Effector CD4-positive, alpha-beta T cell (primary cell): ENCODE measurements at places on chromosomes 5 and 9.

DNA sequence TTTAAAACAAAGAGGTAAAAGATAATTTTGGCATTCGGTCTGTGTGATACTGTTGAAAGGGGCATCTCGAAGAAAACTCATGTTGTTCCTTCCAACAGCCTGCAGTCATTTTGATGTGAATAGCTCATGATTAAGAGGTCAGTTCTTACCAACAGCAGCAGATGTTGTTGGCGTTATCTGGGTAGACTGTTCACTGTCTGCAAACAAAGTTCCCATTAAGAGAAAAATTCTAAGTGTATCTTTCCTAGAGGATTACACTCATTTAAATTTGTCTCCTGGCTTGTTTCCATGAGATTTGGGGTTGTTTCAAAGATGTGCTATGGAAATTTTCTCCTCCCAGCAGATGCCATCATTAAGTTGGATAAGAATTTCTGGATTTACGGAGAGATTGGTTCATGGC lies 138.2 kb upstream of the RORB start:
- no peak for DNase-seq

DNA sequence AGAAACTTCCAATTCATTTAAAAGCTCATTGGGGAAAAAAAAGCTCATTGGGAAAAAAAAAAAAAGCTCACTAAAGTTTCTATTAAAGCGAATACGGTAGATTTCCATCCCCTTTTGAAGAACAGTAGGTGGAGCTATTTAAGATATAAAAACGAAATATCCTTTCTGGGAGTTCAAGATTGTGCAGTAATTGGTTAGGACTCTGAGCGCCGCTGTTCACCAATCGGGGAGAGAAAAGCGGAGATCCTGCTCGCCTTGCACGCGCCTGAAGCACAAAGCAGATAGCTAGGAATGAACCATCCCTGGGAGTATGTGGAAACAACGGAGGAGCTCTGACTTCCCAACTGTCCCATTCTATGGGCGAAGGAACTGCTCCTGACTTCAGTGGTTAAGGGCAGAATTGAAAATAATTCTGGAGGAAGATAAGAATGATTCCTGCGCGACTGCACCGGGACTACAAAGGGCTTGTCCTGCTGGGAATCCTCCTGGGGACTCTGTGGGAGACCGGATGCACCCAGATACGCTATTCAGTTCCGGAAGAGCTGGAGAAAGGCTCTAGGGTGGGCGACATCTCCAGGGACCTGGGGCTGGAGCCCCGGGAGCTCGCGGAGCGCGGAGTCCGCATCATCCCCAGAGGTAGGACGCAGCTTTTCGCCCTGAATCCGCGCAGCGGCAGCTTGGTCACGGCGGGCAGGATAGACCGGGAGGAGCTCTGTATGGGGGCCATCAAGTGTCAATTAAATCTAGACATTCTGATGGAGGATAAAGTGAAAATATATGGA lies at the start of gene PCDHGA12:
PCDHGA12 (plus strand) TSS at position 176 of the 782 bp plus-strand sequence; CDS start at position 429, 253 bp downstream.
- no peak for DNase-seq

- DNase-seq, result no peak
Observed at GRCh38 chr5:1794901-1795290, 4.7 kb downstream of the MRPL36 start.

DNA sequence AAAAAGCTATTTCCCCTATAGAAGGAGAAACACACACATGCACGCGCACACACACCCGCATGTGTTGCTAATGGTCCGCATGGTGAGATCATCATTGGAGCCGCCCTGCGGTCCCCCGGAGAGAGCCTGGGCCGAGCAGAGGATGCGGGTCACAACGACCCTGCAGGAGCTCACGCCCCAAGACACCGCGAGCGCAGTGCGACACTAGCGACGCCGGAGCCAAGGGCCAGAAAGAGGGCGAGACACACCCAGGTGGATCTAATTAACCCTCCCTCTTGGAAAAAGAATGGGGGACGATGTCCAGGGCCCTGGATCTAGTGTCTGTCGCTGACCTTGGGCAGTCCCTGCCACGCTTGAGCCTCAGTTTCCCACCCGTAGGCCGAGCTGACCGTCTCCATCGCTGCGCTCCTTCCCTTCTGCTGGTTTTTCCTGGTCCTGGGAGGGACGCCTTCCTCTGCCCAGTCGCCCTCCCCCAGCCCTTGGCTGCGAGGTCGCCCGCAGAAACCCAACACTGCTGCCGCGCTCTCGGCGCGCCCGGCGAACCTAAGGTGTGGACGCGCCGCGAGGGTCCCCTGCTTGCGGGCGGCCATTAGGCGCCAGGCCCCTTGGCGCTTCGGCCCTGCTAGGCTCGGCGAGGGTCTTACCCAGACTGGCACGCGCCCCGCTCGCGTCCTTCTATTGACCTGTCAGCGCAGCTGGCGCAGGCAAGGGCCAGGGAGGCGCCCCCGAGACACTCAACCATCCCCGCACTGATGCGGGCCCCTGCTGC lies 47.5 kb upstream of the RNF20 start:
- DNase-seq, result no peak
